ENCODE measurements at places on chromosomes 1 and 21.

DNA sequence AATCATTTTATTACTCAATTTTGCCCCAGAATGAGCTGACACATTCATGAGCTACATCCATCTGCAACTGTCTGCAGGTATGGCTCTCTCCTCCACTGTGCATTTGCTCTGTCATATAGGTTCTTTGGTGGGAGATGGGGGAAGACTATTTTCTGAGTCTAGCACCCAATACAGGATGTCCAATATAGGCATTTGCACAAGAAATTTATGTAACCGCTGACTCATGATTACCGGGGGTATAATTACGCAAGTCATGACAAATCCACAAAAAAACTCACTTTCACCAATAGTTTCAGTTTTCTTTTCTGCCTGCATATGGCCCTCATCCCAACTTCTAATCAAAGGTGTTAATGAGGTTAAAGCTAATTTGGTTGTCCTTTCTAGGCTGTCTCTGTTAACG is 17.5 kb upstream of the VSIG8 start:
- DNase-seq = no peak

GRCh38 chr1:237042526-237042891 is 525 bp downstream of the RYR2 start:
- DNase-seq = no peak

GRCh38 chr1:151043163-151043562 is 4.4 kb upstream of the C1orf56 start:
- DNase-seq = no peak

DNA sequence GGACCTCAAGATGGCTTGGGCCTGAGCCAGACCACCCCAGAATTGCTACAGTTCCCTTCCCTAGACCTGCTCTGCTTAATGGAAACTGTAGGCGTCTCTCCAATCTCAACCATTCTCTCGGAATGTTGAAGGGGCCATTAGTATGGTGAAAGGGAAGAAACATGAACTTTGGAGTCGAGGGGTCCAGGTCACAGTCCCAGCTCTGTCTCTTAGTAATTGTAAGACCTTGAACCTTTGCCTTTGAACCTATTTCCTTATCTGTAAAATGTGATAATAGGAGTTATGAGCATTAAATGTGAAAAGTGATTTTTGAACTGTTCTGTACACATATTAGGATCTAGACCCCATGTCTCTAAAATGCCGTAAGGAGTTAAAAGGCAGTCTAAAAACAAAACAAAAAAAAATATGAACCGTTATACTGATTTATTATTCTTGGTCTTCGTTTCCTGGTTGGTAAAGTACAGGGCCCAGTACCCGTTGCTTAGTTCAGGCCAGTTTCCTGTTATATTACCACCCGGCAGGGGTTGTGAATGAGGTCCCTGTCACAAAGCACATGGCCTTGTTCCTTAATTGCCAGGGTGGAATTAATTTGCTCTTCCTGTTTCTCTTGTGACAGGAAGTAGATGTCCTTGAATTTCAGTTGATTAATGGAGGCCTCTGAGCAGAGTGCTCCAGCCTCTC is 42.3 kb downstream of the TCEANC2 start:
- no peak for DNase-seq

GRCh38 chr1:154954541-154954940 is 1.4 kb downstream of the PBXIP1 start:
- DNase-seq = no peak

- DNase-seq = no peak
Measured at GRCh38 chr1:100710906-100711682, 8.4 kb upstream of the VCAM1 start.

GRCh38 chr1:77565321-77565720 is 117.1 kb downstream of the ZZZ3 start:
- DNase-seq = no peak

- DNase-seq = no peak
Measured at GRCh38 chr1:154807048-154807591, 63.0 kb downstream of the KCNN3 start.

DNA sequence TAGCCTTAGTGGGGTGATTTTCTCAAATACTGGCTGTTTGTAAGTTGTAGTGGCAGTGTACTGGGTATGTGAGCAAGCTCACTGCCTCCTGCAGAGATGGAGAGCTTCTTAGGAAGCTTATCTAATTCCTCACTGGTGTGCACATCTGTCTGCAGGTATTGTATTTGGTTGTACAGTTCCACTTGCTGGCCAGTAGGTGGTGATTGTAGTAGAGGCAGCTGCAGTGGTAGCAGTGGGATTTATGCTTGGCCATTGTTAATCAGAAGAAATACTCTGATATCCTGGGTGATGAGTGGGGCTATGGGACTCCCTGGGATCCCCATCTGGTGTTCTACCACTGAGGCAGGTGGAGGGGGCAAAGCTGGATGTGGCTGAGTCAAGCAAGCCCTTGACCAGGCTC is 276.1 kb upstream of the SPAG17 start:
- no peak for DNase-seq

DNA sequence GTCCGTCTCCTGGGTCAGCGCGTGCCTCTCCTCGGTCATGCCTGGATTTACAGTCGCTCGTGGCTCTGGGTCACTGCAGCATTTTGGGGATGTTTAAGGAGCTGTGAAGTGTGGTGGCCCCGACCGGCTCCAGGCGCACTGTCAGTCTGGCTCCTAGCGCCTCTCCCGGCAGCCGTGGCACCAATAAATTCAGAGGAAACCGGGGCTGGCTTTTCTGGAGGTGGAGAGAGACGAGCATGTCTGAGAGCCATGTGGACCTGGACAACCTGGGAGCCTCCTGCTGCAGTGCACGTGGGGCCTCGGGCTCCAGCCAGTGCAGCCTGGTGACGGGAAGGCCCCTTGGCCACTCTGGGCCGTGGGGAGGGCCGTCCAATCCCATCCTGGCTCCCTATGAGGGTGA is 17.1 kb downstream of the PLCH2 start:
- DNase-seq = no peak

DNA sequence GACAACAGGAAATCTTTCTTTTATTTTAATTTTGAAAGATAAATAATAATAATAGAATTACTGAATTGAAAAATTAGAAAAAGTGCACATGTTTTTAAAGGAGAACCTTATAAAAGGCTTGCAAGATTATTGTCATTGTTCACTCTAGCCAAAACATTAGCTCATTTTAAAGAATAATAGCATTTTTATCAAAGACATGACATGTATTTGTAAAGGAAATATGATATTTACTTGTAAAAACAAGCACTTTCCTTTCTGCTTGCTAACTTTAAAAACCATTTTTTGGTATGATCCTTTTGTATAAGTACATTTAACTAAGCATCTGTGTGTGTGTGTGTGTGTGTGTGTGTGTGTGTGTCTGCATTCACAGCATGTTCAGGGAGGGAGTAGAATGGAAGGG is 156.3 kb upstream of the C1orf87 start:
- no peak for DNase-seq

DNA sequence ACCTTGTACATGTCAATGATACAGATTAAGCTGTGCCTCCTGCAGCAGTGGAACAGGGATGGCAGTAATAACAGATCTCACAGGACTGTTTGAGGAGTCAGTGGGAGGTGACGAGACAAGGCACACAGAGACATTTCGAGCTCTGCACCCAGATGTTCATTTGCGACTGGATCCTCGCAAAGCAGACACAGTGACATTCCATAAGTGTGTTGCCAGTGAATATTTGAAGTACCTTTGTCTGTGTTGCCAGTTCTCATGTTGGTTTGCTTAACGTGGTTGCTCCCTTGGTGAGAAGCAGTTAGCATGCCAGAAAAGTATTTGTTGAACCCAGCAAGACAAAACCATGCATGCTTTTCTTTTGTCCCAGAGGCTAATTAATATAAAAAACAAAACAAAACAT is 67.0 kb downstream of the NID1 start:
- DNase-seq = no peak

DNA sequence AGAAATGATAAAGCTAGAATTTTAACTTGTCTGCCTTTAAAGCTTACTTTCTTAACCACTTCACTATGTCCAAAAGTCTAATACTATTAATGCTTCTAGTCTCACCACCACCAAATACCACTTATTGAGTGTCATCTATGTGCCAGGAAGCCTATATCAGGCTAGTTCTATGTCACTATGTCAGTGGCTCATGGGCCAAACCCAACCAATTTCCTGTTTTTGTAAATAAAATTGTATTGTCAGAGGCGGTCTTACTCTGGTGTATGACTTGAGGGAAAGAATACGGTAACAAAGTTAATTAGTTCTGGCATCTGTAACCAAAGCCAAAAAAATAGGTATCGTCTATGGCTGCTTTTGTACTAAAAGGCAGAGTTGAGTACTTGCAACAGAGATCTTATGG is 14.8 kb downstream of the F5 start:
- no peak for DNase-seq

DNA sequence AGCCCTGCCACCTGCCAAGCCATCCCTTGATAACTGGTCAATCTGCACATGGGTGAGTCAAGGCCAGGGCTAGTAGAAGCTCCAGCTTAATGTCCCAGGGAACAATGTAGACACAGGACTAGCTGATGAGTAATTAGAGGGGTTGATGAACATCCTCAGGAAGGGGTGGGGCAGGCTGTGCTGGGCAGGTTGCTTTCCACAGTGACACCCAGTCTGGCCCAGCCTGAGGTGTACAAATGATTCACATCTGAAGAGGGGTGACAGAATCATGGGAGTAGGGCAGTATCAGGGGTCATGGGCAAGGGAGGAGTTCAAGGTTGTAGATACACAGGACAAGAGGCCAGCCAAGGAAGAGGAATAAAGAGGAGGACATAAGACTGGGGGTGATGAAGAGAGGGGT is 4.3 kb downstream of the LPAR3 start:
- no peak for DNase-seq

DNA sequence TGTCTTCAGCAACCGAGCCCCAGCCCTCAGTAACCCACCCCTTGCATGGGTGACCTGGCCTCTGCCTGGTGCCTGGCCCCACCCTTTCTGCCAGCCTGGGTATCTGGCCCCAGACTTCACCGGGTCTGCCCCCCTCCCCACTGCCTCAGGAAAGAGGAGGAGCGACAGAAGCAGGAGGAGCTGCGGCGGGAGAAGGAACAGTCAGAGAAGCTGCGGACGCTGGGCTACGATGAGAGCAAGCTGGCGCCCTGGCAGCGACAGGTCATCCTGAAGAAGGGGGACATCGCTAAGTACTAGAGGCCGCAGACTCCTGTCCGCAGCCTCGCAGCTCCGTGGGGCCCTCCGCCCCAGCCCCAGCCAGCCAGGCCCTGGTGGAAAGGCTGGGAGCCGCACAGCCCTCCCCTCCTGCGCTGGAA is 6.1 kb downstream of the TNFRSF25 start:
- no peak for DNase-seq

DNA sequence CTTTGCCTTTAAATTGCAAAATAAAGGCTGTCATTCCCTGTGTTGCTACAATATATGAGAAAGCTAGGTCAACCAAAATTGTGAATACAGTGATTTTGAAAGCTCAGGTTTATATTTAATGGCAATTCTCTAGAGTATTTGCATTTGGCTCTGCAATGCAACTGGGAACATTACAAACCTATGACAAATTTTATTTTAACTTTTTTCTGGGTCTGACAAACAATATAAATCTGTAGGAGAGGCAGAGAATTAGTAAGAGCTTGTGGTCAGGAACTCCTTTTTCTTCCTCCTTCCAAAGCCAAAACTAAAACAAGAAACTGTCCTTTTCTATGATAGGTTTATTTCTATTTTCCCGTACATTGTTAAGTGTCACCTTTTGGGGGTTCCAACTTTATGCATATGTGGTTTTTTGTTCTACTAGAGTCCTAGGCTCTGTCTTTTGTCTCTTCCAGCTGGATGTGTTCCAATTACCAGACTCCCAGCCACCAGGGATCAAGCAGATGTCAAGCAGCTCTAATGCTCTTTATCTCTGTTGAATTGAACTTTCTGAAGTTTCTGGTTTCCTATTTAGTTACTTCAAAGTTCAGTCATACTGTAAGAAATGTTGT is 106.9 kb downstream of the ASH1L start:
- no peak for DNase-seq

GRCh38 chr1:84259989-84260388 is 41.5 kb upstream of the SAMD13 start:
- no peak for DNase-seq
